ENCODE measurements at places on chromosomes 4 and X.

DNA sequence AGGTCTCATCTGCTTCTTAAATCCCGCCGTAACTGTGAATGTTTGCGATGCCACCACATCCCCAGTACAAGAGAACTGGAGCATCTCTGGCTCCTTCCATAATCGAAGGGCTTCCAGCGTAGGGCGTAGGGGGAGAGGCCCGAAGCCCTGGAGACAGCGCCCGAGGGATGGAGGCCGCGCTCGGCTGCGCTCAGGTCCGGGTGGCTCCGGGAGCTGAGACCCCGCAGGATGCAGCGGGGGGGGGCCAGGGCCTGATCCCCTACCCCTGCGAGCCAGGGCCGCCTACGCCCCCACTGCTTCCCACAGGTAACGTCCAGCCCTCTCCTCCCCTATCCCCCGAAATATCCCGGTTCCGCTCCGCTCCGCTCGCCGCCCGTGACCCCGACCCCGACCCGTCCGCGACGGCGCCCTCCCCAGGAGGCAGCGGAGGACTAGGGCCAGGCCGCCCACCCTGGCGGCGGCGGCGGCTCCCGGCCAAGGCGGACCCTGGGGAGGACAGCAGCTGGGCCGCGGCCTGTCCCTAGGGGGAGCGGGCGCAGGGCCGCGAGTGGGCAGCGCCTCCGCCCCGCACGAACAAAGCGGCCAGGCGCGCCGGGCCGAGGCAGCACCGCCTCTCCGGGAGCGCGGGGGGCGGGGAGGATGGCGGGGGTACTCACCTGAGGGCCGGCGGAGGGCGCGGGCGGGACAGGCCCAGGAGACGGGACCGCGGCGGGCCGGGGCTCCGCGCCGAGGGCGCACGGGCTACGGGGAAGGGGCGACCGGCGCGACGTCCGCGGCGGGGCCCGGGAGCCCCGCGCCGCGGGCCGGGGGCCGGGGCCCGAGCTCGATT, 723 bp downstream of the WDFY3 start:
- DNase-seq: peak; percentile 50

DNA sequence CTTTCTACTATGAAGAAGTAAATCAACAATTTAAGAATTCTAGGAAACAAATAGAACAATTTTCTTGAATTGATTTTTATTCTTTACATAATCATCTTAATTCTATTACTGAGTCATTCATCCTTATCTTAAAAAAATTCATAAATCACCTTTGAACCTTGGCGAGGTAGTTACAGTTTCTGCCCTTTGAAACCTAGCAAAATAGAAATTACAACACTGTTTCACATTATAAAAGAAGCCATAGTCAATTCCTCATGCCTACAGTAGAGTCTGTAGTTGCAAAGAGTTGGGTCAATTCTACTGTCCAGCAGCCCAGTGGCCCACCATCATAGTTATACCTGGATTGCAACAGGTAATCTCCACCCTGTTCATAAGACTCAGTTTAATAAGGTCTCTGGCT, 7.3 kb downstream of the SMIM31 start:
- no peak for DNase-seq

GRCh38 chrX:1392376-1393068, 609 bp upstream of the SLC25A6 start:
- peak; percentile 69 for DNase-seq

- no peak for DNase-seq
Observed at GRCh38 chr4:98778206-98778605, 119.8 kb upstream of the TSPAN5 start.

DNA sequence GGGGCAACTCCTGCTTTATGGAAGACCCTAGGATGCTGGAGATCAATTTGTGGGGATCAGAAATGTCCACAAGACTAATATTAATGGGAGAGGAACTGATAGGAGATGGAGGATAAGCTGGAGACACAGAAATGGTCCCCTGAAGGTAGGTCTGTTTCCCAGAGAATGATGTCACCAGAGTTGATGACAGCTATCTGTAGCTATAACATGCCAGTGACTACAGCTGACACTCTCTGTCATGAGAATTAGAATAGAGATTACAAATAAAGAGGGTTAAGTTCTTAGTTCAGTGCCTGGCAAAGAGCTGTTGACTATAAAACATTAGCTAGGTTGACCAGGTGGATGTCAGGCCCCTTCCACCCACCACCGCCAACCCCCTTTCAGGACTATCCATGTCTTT, 9.3 kb downstream of the BST1 start:
- no peak for DNase-seq

GRCh38 chr4:57442241-57442640, 332.1 kb upstream of the IGFBP7 start:
- DNase-seq: no peak

DNA sequence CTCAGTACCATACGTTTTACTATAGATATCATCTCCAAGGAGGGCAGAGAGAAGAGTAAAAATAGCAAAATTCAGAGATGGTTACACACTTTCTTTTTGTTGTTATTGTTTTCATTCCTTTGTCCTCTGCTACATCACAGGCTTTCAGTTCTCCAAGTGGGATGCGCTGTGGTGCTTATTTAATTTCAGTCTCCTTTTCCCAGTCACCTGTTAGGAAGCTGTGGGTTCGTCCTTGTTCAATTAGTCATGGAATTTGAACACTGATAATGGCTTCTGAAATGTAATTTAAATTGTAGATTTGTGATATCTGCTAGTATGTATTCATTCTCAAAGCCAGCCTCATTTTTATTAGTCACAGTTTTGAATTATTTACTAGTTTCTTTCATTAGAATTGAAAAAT, 38.8 kb upstream of the DHRSX start:
- DNase-seq: no peak

- DNase-seq: no peak
Observed at GRCh38 chr4:99617374-99617773, 40.3 kb downstream of the C4orf54 start.

DNA sequence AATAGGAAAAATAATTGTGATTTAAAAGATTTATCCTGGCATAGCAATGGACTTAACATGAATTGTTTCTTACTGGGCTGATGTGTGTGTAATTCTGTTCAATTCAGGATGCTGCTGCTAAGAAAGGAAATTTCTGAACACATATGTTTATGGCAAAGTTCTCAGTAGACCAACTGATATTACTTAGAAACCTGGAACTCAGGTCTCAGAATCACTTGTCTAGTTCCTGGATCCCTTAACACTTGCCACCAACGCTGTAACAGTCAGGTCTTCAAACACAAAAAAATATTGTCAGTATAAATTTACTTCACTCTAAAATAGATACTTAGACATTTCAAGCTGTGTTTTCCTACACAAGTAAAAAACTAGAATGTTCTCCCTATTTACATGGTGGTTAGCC, 5.5 kb downstream of the CASP3 start:
- DNase-seq: no peak

DNA sequence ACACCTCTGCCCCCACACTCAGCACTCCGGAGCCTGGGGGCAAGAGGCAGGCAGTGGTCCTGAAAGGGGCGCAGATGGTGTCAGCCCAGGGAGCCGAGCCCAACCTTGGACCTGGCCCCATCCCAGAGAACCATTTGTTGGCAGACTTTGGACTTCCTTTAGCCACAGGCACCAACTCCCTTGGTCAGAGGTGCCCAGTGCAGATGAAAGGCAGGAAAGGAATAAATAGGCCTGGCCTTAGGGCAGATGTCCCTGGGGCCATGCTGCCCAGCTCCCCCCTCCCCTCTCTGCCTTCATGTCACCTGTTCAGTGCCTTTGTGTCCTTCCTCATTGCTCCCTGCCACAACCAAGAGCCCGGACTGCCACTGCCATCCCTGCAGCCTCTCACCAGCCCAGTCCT, 52.8 kb downstream of the SEL1L3 start:
- no peak for DNase-seq

GRCh38 chrX:123923211-123923610, 38.3 kb upstream of the STAG2 start:
- DNase-seq: no peak

DNA sequence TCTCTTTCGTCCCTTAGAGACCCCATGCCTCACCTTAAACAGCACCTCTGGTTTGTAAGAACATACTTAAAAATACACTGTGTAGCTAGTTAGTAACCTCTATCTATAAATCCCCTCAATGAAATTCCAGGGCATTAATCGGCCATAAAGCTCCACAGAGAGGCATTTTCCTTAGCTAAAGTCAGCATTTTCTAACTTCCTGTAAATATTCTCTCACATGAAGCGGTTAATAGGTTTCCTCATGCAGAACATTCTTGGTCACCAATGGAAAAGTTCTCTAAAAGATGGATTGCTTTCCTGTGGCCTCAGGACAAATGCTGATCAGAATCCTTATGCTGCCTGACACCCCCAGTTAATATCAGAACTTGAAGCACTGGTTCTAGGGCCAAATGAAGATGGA, 248.6 kb upstream of the BOD1L1 start:
- DNase-seq: no peak

- peak; percentile 38 for DNase-seq
Observed at GRCh38 chrX:46626566-46626965, 53.0 kb downstream of the CHST7 start.

DNA sequence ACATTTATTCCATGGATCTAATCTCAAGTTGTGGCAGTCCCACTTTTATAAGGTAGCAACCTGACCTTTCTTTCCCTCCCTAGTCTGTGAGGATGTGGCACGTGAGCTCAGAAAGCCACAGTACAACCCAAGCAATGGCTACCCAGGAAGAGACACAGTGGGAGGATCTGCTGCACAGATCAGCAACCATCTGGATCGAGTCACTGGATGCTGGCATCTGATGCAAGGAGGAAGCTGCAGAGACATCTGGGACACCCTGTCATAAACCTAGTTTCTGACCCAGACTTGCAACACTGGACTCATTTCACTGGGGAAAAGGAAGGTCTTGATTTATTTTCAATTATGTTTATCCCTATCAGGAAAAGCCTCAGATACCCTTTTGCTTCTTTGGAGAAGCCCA, 327.1 kb downstream of the PAPSS1 start:
- no peak for DNase-seq

DNA sequence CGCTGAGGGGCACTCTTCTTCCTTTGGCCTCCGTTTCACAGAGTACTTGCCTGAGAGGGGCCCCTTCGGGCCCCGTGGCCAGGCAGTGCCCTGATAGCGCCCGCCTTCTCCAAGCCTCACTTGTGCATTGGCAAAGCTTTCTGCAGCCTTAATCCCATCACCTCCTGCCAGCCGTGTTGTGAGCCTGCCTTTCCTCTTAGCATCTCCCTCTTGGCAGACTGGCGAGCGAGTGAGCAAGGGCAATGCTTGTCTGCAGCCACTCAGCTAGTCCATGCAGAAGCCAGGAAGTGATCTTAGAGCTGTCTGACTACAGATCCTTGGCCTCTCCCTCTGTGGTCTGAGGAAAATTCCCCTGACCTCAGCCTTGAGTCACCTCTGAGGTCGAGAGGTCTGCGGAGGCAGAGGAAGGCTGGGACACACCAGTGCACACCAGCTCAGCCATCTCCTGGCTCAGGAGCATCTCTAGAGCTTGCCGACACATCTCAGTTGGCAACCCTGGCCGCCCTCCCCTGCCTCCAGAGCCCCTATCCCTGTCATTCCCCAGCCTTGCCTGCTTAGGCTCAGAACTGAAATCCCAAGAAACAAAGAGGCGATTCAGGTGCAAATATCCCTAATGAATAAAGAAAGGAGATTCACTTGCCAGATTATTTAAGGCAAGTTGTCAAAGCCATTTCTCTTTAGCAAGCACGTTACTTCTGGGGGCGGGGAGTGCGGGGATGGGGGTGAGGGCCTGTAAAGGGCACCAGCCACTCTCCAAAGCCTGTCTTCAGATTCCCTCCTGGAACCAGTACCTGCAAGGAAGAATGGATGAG, 143.5 kb upstream of the MAMLD1 start:
- peak; percentile 10 for DNase-seq

DNA sequence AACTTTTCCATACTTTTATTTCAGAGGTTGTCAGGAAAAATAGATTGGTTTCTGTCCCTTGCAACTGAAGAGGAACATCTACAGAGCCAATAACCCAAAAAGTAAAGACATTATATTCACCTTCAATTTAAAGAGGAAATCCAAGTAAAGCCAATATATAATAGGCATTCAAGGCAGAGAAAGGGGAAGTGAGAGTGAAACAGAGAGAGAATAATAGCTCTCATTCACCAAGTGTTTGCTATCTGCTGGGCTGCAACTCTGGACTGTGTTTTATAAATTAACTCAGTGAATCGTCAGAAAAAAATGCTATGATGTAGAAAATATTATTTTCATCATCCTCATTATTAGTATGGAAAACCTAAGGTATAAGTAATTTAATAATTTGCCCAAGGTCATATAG, 448.5 kb downstream of the TRAM1L1 start:
- no peak for DNase-seq

DNA sequence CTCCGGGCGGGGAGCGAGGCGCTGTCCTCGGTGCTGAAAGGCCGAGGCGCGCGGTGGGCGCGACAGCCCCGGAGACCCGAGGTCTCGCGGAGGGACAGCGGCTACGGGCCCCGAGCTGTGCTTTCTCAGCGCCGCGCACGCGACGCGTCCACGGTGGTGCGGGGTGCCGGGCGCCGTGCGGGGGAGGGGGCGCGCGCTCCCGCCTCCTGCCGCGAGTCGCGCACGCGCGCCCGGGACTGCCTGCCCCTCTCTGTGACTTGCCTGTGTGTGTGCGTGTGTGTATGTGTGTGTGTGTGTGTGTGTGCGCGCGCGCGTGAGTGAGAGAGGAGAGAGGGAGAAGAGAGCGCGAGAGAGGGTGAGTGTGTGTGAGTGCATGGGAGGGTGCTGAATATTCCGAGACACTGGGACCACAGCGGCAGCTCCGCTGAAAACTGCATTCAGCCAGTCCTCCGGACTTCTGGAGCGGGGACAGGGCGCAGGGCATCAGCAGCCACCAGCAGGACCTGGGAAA, at the start of gene GRIA2:
Gene GRIA2, plus strand, starts transcription at position 358 of the 511 bp plus-strand sequence. CDS start 315 bp downstream, outside the sequence.
- peak; percentile 89 for DNase-seq

DNA sequence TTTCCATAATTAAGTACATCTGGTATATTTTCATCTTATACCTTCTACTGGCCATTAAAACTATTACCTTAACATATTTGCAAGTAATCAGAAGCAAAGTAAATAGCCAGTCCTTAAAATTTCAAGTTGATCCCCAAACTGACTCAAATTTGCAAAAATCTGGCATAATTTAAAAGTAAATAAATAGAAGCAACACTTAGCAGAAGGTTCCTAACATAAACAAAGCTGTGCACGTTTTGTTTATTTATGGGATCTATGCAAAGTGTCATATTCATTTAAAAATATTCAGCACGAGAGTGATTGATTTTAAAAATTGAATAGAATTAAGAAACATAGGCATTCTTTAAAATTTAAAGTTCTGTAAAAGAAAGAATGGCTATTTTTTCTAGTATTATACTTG, 9.8 kb upstream of the CXXC4 start:
- no peak for DNase-seq

DNA sequence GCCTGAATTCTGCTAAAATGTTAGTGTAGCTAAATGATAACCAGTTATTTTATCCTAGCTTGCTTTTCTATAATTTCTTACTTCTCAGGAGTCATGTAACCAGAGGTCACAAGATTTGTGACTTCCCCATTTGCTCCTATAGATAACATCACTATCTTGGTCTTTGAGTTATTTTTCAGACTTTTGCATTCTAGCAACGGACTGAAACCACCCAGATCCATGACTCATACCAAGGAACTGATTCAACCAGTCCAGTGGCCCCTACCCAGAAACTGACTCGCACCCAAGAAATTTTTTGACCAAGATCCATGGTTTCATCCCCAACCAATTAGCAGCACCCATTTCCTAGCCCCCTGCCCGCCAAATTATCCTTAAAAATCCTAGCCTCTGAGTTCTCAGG, 50.0 kb downstream of the IQCM start:
- no peak for DNase-seq

GRCh38 chr4:164512124-164512523, 241.8 kb upstream of the SMIM31 start:
- DNase-seq: no peak

All from Ammon's horn (tissue), 1 donor.